ENCODE measurements at places on chromosomes 16 and 17.

- DNase-seq: no peak
Observed at GRCh38 chr17:75521951-75522727, 3.4 kb upstream of the LLGL2 start.

DNA sequence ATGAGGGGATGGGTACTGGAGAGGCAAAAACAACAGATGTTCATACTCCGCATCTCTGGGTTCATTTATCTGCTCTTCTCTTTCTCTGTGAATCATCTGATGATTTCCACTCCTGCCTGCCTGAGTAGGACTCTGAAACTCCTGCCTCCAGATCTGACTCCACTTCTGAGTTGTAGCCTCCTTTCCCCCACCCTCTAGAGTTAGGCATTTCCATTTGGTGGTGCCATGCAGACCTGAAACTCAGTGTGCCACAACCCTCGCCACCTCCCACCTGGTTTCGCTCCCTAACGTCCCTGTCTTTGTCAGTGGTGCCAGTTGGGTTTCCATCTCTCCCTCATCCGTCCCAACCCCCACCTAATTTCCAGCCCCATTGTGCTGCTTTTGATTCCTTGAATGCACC, 126.2 kb downstream of the PRKCB start:
- no peak for DNase-seq

- DNase-seq: no peak
Observed at GRCh38 chr17:79177877-79178276, 103.3 kb downstream of the ENGASE start.

- no peak for DNase-seq
Observed at GRCh38 chr16:69111216-69111875, 5.9 kb downstream of the HAS3 start.

GRCh38 chr16:15573274-15573895, 69.6 kb downstream of the MARF1 start:
- DNase-seq: no peak

DNA sequence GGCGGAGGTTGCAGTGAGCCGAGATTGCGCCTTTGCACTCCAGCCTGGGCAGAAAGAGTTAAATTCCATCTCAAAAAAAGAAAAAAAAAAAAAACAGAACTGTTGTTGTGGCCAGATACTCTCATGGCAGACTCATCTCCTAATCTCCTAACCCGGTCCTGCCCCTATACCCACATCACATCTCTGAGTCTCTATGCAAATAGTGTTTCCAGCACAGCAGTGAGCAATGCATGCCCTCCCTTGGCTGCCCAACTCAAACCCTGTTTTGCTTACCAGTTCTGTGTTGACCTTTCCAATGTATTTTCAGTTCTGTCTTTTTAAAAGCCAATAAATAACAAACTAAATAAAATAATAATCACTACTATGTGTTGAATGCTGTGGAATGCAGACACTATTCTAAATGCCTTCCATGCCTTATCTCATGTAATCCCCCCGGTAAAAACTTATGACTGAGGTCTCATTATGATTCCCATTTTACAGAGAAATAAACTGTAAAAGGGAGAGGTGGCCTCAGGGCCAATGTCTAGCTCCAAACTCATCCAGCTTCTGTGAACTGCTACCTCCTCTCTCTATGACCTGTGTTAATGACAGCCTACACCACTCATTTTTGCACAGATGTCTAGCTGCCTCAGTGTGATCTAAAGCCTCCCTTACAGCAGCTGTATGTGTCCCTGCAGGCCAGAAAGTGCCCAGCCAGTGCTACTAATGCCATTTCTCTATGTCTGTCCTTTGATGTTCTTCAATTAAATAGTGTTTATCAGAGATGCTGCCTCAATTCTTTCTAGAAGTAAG, 289.8 kb downstream of the HS3ST3B1 start:
- no peak for DNase-seq

- no peak for DNase-seq
Observed at GRCh38 chr16:49282690-49283375, 1.2 kb upstream of the CBLN1 start.

GRCh38 chr16:684961-685696, 995 bp upstream of the JMJD8 start:
- no peak for DNase-seq

DNA sequence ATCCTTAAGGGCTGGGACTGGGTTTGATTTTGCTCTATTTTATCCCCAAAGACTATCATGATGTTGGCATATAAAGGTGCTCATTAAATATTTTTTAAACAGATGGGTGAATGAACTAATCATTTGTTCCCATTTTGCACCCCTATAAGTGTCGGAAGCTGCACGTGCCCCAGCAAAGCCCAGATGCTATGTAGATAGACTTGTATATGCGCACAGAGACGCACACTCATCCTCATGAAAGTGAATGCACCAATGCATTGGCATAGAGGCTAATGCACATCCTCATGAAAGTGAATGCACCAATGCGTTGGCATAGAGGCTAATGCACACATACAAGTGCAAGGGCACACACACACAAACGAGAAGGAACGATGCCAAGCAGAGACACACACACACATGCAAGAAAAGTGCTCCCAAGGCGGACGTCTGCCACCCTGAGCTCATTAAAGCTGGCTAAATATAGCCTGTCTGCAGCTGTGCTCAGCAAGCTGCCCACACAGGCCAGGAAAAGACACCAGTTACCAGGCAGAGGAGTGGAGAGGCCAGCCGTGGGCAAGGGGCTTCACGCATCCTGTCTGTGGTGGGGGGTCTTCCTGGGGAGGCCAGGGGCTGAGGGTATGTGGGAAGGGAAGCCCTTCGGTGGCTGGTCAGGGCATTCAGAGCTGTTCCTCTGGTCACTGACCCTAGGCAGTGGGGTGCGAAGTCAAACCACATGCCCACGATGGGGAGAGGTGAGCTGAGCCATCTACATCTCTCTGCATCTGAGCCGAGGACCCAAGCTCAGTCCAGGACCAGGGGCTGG, 52.6 kb downstream of the PIMREG start:
- no peak for DNase-seq

GRCh38 chr17:4506175-4506813, 7.6 kb downstream of the SPNS2 start:
- no peak for DNase-seq

- DNase-seq: no peak
Observed at GRCh38 chr16:14301169-14302030, 230.3 kb downstream of the MRTFB start.

GRCh38 chr17:33966410-33967059, 288.6 kb upstream of the CCL2 start:
- DNase-seq: no peak

- no peak for DNase-seq
Observed at GRCh38 chr17:45813048-45813725, 29.1 kb downstream of the CRHR1 start.

DNA sequence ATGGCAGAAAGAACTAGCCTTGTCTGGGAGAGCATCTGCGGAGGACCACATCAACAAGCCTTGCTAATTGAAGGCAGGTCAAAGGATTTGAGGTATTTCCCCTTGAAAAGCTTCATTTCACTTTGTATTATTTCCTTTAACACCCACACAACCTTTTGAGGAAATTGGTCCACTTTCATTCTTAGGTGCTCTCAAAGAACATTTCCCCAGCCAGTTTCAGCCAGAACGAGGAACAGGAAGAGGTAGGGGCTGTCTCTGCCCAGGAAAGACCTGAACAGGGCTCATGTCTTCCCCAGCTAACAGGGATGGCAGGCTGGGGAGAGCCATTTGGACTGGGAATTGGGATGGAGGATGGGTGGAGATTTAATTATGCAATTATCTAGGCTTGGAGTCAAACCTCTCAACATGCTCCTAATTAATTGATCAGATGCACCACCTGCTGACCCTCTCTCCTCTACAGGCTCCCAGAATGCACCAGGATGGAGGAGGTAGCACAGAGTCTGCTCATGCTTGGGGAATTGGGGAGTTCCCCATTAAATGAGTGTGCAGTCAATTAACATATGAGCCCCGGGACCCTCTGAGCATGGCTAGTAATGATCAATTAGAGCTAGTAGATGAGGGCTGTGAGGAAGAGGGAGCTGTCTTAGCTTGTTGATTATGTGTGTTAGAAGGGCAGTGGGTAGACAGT, 84.6 kb downstream of the GP2 start:
- no peak for DNase-seq

- DNase-seq: no peak
Observed at GRCh38 chr17:42563543-42563942, 1.6 kb downstream of the COASY start.

DNA sequence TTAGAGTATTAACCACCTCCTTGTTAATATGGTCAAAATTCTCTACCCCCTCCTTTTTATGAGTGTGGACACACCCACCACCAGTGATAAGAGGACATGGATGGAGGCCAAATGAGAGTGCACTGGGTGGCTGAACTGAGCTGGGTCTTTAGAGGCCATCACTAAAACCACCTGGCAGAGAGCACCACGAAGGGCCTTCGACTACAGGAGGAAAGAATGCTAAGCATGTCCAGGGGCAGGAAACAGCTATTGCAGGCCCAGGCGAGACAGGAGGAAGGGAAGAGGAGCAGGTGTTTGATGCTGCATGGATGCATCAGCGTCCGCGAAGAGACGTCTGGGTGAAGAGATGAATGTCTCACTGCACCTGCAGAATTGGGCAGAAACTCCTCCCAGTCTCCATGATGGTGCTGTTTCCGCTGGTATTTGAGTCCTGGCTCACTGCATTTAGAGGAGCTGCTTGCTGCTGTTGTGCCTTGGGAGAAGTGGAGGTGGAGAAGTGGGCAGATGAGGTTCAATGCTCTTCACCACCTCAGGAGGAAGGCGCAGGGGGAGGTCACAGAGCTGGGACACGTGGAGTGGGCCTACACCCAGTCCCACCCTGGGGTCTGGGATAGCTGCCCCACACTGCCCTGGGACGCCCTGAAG, 33.2 kb downstream of the SPHK1 start:
- no peak for DNase-seq

GRCh38 chr17:27980043-27980442, 62.4 kb upstream of the NLK start:
- DNase-seq: no peak

GRCh38 chr17:48593126-48593829, at the start of gene HOXB5:
HOXB5 (minus strand) TSS chr17:48593779; CDS start chr17:48593682, 97 bp downstream.
- DNase-seq: no peak

DNA sequence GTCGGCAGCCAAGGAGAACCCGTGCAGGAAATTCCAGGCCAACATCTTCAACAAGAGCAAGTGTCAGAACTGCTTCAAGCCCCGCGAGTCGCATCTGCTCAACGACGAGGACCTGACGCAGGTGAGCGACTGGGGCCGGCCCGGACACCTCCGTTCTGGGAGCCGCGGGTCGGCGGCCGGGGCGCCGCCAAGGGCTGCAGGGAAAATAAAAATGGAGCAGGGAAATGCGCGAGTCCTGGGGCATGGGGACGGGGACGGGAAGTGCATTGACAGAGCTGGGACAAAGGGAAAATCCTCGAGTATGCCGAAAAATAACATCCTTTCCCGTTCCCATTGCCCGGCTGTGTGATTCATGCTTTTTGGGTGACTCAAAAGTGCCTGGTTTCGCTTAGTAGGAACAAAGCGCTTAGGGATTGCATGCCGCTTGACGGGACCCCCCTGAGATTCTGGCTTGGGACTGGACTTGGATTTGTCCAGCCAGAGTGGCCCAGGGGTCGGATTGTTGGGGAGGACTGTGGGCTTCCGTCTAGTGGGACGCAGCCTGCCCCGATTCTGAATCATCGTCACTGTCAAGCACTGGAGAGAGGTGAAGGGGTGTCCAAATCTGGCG, 699 bp downstream of the MPRIP start:
- no peak for DNase-seq

GRCh38 chr16:87926246-87927194, 9.8 kb downstream of the CA5A start:
- no peak for DNase-seq

- peak; percentile 60 for DNase-seq
Observed at GRCh38 chr16:3654249-3654991, at the start of gene DNASE1. DNASE1 (plus strand) TSS chr16:3654691; CDS start chr16:3655374, 683 bp downstream.

DNA sequence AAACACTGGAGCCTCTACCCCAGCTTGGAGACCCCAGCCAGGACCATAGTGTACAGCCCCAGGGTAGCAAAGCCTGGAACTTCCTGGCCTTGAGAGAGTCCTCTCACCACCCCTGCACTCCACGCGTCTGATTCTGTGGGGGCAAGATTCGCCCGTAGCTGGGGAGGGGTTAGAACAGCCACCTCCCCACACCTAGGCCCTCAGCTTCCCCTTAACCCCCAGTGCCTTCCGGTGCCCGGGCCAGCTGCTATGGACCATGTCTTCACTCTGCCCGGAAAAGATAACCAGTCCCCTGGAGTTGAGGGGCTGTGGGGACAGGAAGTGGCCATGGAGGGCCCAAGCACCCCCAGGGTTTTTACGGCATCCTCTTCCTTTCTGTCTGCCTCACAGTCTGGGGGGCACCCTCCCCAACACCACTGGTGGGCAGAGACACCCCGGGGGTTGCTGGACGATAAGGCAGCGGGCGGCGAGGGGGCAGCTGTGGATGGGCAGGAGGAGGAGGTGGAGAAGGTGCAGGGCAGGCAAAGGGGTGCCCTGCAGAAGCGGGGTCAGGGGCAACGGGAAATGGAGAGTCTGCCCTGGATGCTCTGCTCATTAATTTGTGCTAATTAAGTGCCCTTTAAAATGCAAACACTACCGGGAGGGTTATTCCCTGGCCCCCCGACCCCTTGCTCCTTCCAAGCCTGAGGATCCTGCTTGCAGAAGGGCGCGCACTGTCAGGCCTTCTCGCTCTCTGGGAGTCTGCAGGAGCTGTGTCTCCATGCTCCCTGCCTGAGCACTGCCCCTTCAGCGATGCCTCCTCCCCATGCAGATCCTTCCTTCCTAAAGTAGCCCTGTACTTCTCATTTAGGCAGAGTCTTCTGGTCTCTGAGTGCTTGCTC, 2.4 kb downstream of the PRSS27 start:
- no peak for DNase-seq

- no peak for DNase-seq
Observed at GRCh38 chr16:2250652-2251295, 613 bp downstream of the ECI1 start.

DNA sequence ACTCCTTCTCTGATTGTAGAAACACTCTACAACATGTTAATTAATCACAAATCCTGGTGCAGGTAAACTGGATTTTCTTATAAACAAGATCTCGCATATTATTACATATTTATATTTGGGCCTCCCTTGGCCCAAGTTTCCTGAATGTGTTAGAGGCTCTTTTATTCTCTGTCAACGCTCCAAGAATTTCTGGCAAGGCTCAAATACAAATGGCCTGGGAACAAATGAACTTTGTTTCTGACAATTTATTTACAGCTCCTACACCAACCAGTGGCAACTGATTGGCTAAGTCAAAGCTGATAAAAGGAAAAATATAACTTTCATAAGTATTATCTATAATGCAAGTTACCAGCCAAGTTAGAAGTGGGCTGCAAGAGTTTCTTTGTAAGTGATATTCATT, 64.9 kb upstream of the CORO6 start:
- DNase-seq: no peak

- no peak for DNase-seq
Observed at GRCh38 chr17:36640346-36640745, 39.0 kb downstream of the MRM1 start.

DNA sequence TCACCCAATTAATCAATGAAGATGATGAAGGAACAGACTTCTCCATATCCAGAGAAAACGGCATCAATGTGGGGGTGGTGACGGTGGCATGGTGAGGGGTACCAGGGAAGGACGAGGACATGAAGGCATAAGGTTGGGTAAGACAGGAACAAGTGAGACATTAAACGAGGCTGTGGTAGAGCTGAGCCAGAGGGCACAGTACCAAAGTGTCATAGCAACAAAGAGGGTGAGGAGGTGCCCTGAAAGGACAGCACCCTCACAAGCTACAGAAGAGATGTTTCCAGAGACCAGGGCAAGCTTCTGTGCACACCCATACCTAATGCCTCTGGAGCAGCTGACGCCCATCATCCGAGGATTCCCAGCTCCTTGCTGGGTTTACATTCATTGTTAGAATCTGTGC, 57.5 kb upstream of the TRAP1 start:
- DNase-seq: no peak

- DNase-seq: no peak
Observed at GRCh38 chr17:67542219-67543114, 165.4 kb downstream of the PITPNC1 start.

- DNase-seq: no peak
Observed at GRCh38 chr17:8900626-8901585, 33.4 kb upstream of the PIK3R6 start.
